ENCODE measurements at places on chromosomes 1 and 21.

DNA sequence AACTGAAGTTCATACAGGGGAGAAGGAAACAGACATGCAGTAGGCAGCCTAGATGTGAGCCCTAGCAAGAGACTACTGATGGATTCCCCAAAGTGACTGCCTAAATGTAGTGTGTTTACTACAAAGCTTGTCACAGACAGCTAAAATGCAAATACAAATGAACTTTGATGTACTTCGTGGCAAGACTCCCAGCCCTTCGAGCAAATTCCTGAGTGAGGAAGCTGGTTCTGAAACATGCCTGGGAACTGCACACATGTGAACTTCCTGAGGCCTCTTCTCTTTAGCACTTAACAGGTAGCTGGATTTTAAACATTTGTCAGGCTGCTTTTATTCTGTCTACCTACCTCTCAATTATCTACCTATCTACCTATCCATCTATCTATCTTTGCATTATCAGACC is 6.7 kb upstream of the IRF2BP2 start:
- DNase-seq = no peak

GRCh38 chr1:8472668-8473067 is 154.8 kb downstream of the SLC45A1 start:
- no peak for DNase-seq

DNA sequence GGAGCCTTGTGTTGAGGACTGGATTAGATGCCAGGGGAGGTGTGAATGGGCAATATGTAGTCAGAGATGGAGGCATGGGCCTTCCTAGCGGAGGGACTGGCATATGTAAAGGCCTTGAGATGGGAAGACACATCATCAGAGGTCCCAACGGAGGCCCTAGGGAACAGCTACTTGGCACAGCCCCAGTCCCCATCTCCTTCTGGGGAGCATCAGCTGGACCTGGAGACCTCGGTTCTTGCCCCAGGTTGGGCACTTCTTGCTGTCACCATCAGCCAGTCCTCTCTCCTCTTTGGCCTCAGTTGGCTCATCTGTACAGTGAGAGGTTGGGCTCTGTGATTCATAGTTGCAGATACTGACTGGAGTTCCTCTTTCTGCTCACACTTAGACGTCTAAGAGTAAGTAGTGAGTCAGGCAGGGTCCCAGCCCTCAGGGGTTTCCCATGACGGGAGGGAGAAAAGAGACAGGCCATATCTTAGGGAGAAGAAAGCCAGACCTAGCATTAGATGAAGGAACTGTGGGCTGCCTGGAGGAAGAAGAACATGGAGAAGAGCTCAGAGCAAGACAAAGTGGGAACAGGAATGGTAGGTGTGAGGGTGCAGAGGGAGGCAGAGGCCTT is 3.4 kb upstream of the MARCKSL1 start:
- no peak for DNase-seq

DNA sequence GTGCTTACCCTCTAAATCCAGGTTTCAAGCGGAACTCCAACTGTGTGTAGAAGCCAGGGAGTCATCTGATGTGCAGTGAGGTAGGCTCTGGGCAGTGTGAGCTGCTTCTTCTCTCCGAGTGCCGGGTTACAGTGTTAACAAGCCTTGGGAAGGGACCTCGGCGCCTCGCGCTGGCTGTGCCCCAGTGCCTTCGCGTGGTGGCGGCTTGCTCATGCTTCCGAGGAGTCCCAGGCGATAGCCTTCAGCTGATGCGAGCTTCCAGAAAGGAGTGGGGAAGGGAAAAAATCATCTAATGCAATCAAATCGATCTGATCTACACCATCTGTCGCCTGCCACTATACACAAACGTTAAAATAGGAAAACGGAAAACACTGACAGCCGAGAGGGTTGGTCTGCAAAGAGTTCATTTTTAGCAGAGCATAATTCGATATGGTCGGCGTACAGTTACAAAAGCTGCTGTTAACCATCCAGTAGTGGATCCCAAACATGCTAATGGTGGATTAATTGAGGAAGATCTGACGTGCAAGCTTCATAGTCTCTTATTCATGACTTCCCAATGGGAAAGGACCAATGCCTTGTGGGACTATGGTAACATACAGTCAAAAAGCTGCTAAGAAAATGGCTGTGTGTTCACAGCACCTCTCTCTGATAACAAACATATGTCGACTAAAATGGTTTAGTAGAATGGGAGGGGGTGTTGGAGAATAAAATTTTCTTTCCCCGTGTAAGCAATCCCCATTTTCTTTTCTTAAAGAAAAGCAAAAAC is 128.7 kb upstream of the DPYD start:
- DNase-seq = no peak

DNA sequence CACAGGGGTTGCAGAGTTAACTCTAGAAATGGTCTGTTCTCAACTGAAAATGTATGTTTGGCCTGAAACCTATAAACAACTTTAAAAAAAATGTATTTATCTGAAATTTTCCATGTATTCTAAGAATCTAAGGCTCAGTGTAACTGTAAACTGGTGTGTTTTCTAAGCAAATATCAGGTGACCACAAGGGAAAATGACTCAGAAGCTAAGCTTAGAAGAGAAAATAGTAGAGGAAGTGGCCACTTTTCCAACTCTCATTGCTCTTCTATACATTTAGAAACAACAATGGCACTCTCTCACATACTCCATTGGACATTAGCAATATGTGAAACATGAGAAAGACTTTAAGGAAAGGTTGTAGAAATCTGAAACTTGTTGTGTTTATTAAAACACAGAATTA is 7.5 kb downstream of the TNFSF18 start:
- DNase-seq = no peak

DNA sequence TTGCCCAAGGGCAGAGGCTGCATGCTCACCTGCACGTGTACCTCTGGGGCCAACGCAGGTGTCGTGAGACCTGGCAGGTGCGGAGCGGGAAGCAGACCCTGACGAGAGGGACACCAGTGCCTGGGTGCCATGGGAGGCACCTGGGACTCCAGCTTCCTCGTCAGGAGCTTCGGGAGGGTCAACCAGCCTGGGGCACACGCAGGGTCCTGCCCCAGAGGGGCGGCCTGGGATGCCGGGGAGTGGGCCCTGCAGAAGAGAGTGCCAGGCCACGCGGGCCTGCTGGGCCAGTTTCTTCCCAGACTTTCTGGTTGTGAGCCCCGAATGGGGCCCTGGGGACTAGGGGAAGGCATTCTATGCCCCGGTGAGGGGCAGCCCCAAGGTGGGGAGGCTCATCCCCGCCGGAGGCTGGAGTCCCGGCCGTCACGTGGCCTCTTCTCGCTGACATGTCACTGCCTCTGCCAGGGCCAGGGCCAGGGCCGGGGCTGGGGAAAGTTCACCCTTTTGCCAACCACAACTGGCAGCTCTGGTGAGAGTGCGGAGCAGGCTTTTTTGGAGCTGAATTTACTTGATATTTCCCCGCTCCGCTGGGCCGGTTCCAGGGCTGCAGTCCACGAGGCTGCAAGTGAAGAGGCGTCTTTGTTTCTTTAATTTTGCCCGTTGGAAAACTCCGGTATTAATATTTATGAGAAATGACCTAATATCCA is 38.5 kb upstream of the ACTRT2 start:
- peak; percentile 70 for DNase-seq

GRCh38 chr1:108801101-108801500 is 54.6 kb downstream of the STXBP3 start:
- DNase-seq = no peak

DNA sequence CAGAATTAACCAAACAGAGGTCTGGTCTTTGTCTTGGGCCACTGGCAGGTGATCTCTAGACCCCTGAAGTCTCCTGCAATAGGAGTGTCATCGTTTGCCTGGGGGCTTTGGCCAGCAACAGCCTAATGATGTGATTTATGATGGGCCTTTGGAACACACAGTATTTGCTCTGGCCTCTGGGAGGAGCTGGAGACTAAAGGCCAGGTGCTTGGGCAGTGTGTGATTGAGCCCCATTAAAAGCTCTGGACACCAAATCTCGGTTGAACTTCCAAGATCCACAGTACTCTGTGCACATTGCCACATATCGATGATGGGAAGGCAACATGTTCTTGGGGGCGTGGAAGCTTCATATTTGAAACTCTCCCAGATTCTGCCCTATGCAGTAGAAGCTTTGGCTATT is 32.0 kb upstream of the TLR5 start:
- DNase-seq = no peak

All from anterior cingulate cortex (tissue), 58 donors.